ENCODE measurements at places on chromosomes 6 and 20.

- peaks cover 11% of the 10 kb centered on the region for H3K4me1 ChIP-seq
- H3K27me3 ChIP-seq: peaks cover 3% of the 10 kb centered on the region
- no peak overlapping the region for H3K4me3 ChIP-seq
Measured at GRCh38 chr6:38799529-38800184, 84.5 kb downstream of the DNAH8 start.

DNA sequence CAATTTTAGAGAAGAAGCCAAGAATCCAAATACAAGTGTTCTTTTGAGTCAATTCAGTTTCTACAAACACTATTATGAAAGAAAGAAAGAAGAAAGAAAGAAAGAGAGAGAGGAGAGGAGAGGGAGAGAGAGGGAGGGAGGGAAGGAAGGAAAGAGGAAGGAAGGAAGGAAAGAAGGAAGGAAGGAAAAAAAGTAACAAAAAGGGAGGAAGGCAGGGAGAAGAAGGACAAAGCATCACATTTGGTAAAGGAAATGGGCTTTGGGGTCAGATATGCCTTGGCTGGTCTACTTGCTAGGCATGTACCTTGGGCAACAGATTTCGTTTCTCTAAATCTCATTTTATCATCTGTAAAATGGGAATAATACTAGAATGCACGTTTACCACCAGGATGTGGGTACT lies 49.4 kb upstream of the BCAS1 start:
- DNase-seq: no peak
- H3K36me3 ChIP-seq: no peaks in the 10 kb centered on the region
- H3K4me3 ChIP-seq: no peak overlapping the region
- H3K4me1 ChIP-seq: peaks cover 45% of the 10 kb centered on the region
- no peak overlapping the region for H3K27ac ChIP-seq

DNA sequence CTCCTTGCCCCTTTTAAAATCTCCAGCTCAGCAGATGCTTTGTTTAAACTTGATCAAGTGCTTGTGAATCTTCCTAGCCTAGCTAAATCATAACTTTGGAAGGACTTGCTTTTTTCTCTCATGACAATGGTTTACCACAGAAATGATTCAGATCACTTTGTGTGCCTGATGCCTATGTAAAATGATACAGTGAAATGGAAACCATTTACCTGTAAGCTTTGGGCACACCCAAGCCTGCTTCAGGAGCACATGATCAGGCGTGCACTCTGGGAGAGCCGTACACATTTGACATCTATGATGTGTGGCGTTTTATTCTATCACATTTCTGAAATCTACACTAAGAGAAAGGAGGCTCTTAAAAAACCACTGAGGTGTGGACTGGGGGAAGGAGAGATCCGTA lies 41.1 kb downstream of the PTPN1 start:
- H3K27me3 ChIP-seq: no peaks in the 10 kb centered on the region
- peaks cover 30% of the 10 kb centered on the region for H3K36me3 ChIP-seq
- peak overlapping the region; percentile 61 for H3K27ac ChIP-seq
- no peak overlapping the region for H3K4me3 ChIP-seq

GRCh38 chr6:100271625-100272024 lies 193.1 kb downstream of the SIM1 start:
- H3K4me3 ChIP-seq: no peak overlapping the region
- peaks cover 4% of the 10 kb centered on the region for H3K36me3 ChIP-seq
- DNase-seq: no peak
- no peaks in the 10 kb centered on the region for H3K27me3 ChIP-seq

DNA sequence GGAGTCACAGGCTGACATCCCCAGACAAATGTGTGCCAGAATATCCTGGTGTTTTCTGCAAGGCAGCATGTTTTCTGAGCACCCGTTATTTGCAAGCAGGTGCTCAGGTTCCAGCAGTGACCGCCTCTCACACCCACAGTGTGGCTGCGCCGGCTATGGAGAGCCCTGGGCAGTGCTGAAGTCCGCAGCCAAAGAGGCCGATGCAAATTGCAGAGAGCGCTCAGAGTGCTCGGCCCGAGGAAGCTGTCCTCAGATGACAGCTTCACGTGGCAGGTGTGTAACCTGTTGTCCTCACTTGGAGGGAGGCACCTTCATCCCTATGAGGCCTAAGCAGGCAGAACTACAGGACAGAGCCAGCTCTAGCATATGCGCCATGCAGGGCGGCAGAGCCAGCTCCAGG lies 23.5 kb upstream of the MPC1 start:
- H3K4me3 ChIP-seq: no peak overlapping the region
- no peaks in the 10 kb centered on the region for H3K36me3 ChIP-seq
- H3K27me3 ChIP-seq: peaks cover 21% of the 10 kb centered on the region
- DNase-seq: no peak
- H3K27ac ChIP-seq: no peak overlapping the region
- peaks cover 7% of the 10 kb centered on the region for H3K4me1 ChIP-seq

DNA sequence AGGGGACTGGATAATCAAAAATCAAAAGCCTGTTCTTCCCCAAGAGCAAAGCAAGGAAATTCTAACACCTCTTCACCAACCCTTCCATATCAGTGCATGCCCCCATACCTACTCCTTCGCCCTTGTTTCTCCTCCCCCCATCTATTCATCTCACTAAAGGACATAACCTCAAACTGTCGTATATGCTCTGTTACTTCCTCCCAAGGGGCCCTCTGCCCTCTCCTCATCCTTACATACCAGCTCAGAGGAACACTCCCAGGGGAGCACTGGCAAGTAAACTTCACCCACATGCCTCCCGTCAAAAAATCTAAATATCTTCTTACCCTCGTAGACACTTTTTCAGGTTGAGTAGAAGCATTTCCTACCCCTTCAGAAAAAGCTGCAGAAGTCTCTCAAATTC lies 9.4 kb upstream of the ADTRP start:
- H3K27me3 ChIP-seq: peaks cover 2% of the 10 kb centered on the region
- no peak overlapping the region for H3K4me3 ChIP-seq
- DNase-seq: no peak
- peaks cover 9% of the 10 kb centered on the region for H3K36me3 ChIP-seq
- H3K27ac ChIP-seq: no peak overlapping the region

DNA sequence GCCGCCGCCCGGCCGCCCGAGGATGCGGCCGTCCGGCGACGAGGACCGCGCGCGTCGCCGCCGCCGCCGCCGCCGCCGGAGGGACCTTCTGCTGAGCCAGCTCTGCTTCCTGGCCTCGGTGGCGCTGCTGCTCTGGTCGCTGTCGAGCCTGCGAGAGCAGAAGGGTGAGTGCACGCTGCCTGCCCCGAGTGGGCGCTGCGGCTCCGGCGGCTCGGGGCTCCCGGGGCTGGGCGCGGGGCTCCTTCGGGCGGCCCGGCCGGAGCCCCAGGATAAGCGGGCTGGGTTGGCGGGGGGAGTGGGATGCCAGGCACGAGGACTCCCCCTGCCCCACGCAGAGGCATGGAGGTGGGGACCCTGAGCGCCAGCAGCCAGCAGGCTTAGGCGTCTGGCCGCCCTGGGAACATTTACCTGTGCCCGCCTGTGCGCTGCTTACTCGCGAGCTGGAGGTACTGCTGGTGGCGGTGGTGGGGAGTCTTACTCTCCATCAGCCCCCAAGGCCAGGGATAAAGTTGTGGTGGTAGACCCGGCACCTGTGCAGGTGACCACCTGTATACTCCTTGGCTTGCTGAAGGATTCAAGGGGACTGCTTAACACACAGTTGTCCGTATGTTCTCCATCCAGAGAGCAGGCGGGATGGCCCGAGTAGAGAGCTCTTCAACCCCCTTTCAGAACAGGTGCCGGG lies 520 bp downstream of the SLC24A3 start:
- peaks cover 23% of the 10 kb centered on the region for H3K27me3 ChIP-seq
- H3K27ac ChIP-seq: no peak overlapping the region
- H3K36me3 ChIP-seq: no peaks in the 10 kb centered on the region

DNA sequence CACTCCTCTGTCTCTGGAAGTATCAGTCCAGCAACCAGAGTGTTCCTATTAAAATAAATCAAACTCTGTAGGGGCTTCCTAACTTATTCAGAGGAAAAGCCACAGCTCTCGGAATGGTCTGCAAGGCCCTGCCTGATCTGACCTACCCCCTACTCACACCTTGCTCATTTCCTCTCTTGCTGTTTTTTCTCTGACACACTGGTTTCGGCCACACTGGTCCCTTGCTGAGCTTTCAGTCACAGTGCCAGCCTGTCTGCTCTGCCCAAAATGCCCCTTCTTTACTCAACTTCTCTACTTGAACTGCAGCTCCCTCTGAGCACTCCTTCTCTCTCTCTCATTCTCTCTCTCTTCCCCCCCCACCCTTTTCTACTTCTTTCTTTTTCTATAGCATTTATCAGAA lies 430.2 kb downstream of the UTRN start:
- no peak for DNase-seq
- peaks cover 5% of the 10 kb centered on the region for H3K36me3 ChIP-seq
- H3K4me3 ChIP-seq: peak overlapping the region; percentile 1
- H3K4me1 ChIP-seq: peaks cover 74% of the 10 kb centered on the region
- peak overlapping the region; percentile 1 for H3K27ac ChIP-seq

GRCh38 chr6:135395136-135395535 lies 102.4 kb downstream of the AHI1 start:
- H3K4me3 ChIP-seq: no peak overlapping the region
- H3K4me1 ChIP-seq: no peaks in the 10 kb centered on the region
- H3K36me3 ChIP-seq: peaks cover 3% of the 10 kb centered on the region
- DNase-seq: no peak
- no peak overlapping the region for H3K27ac ChIP-seq

- H3K36me3 ChIP-seq: no peaks in the 10 kb centered on the region
- H3K27me3 ChIP-seq: peaks cover 29% of the 10 kb centered on the region
- no peak overlapping the region for H3K27ac ChIP-seq
Measured at GRCh38 chr20:37265152-37265551, 3.5 kb upstream of the GHRH start.

DNA sequence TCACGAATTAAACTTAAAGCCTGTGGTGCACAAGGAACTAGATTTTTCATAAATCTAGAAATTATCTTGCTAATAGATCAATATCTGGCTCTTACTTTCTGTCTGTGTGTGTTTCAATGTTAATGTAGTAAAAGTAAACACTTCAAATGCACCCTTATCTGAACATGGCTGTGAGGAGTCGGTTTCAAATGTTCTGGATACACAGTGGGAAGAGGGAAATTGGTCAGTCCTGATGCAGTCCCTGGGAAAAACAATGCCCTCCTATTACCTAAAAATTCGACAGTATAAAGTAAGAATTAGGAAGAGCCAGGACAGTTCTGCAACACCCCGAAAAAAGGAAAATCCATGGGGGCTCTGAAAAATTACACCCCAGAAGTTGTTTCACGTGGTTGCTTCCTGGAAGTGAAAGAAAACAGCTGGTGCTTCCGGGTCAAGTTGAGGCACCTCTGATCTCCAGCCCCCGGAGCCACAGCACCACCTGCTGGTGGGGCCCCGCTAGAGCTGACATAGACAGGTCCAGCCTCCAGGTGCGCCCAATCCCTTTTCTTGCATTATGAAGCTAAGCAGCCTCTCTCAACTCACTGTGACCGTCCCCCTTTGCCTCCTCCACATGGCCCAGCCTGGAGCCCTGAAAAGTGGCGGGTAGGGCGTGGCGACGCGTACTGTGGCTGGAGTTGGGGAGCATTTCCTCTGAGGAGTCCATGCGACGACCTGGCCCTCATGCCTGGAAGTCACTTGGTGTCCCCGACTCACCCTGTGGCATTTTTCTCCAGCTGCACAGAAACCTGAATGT lies 8.3 kb downstream of the SEMG2 start:
- peak overlapping the region; percentile 16 for H3K4me3 ChIP-seq
- DNase-seq: no peak
- H3K27ac ChIP-seq: no peak overlapping the region
- no peaks in the 10 kb centered on the region for H3K36me3 ChIP-seq
- peaks cover 6% of the 10 kb centered on the region for H3K4me1 ChIP-seq

- peaks cover 9% of the 10 kb centered on the region for H3K36me3 ChIP-seq
- no peak for DNase-seq
- peaks cover 9% of the 10 kb centered on the region for H3K4me1 ChIP-seq
- H3K27me3 ChIP-seq: no peaks in the 10 kb centered on the region
Measured at GRCh38 chr6:140825731-140826130, 1307.0 kb upstream of the GJE1 start.

DNA sequence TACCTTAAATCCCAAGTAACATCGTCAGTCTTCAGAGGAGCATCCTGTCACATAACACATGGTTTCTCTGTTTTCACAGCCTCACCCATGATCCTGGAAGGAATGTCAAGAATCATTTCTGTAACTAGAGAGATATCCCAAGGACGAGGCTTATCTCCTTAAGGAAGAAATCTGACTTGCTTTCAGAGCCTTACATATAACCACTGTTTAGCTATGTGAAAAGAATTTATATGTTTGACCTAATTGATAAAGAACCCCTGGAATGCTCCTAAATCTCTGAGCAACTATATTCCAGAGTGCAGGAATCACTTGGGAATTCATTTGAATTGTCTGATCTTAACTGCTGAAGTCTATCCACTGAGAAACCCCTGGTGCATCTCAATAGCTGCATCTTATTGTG lies 243.1 kb downstream of the ALDH8A1 start:
- peaks cover 24% of the 10 kb centered on the region for H3K4me1 ChIP-seq
- DNase-seq: no peak

DNA sequence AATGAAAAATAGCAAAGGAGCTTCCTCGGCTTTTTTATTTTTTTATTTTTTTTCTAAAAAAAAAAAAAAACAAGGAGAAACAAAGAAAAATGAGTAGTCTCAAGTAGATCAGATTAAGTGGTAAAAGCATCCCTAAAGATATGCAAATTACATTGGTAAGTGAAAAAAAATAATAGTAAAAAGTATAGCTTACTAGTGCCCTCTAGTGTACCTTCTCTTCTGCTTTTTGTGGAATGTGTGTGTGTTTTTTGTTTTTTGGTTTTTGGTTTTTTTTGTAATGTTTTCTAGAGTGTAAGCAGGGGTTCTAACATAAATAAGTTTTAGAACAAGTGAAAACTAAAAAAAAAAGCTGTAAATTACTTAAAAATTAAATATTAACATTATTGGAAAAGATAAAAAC lies 1062.0 kb downstream of the HACE1 start:
- H3K4me1 ChIP-seq: no peaks in the 10 kb centered on the region
- no peaks in the 10 kb centered on the region for H3K27me3 ChIP-seq
- DNase-seq: no peak
- no peaks in the 10 kb centered on the region for H3K36me3 ChIP-seq

GRCh38 chr6:146803601-146804000 lies 204.8 kb downstream of the ADGB start:
- no peak overlapping the region for H3K4me3 ChIP-seq
- no peak for DNase-seq
- H3K27ac ChIP-seq: no peak overlapping the region
- no peaks in the 10 kb centered on the region for H3K4me1 ChIP-seq
- no peaks in the 10 kb centered on the region for H3K27me3 ChIP-seq

DNA sequence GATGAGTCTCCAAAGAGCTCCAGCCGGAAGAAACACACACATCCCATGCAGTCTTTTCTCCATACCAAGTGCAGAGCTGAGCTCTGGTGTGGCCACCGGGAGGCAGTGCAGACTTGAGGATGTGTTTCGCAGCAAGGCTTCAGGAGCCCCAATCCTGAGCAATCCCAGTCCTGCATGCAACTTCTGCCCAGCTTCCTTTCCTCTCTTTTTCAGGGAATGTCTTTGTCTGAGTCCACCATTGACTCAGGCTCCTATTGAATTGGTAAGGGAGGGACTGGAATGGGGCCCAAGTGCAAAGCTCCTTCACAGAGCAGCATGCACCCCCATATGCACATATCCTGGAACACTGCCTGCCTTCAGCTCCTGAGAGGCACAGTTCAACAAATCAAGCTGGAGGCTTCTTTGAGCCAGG lies 50.5 kb upstream of the ASIP start:
- peaks cover 16% of the 10 kb centered on the region for H3K27me3 ChIP-seq
- no peaks in the 10 kb centered on the region for H3K36me3 ChIP-seq
- no peak overlapping the region for H3K27ac ChIP-seq
- peak; percentile 84 for DNase-seq
- no peak overlapping the region for H3K4me3 ChIP-seq
- H3K4me1 ChIP-seq: peaks cover 32% of the 10 kb centered on the region

All from HFFc6 (cell line).